Cerebellar nuclear complex (tissue), 1 donor: ENCODE measurements at places on chromosomes 12 and 14.
A peak's percentile ranks its signal among the peaks of the same experiment; 100 is the strongest.

DNA sequence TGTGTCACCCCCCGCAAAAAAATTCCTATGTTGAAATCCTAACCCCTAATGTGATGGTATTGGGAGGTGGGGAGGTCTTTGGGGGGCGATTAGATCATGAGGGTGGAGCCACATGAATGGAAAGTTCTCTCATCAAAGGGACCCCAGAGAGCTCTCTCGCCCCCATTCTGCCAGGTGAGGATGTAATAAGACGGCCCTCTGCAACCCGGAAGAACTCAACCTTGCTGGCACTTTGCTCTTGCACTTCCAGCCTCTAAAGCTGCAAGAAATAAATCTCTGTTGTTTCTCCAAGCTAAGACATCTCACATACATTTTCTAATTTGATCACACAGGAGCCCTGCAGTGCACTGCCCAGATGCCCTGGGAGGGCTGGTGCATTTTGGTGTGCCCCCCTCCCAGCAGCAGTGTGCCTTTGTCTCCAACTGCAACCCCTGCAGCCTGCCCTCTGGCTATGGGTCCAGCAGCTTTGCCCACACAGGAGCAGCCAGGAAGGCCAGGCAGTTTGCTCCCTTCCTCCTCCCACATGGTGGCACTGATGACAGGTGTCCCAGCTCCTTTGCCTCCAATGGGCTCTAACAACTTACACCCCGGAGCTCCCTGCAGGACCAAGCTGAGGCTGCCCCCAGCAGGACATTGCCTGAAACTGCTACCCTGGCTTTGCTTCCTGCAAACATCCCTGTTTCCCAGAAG, 59.3 kb downstream of the C14orf132 start:
- DNase-seq = peak; percentile 85

DNA sequence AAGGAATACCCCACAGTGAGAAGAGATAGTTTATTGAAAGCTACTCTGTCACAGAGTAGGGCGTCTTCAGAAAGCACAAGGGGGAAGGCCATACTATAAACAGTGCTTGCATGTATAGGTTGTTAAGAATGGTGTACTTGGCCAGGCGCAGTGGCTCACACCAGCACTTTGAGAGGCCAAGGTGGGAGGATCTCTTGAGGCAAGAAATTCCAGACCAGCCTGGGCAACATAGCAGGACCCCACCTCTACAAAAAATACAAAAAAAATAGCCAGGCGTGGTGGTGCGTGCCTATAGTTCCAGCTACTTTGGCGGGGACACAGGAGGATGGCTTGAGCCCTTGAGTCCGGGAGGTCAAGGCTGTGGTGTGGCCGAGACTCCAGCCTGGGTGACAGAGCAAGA, 38.0 kb upstream of the PAPOLA start:
- no peak for DNase-seq

GRCh38 chr12:3255057-3255456, 177.9 kb downstream of the TSPAN9 start:
- DNase-seq = no peak

DNA sequence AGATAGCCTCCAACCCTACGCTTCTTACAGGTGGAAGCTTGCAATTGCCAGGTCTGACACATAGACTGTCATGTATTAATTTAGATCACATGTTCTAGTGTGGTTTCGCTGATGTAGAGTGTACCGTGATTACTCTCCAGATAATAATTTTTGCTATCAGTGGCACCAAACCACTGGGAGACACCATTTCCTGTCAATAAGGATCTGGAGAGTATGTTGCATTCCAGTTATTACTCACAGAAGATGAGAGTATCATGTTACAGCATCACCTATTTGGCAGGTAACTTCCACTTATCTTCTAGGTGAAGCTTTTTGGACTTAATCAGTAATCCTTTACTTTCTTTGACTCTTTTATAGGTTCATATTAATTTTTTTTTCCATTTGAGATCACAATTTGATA, 147.2 kb downstream of the HELB start:
- DNase-seq = no peak

- no peak for DNase-seq
Measured at GRCh38 chr12:65100140-65100539, 21.0 kb downstream of the WIF1 start.

- DNase-seq = no peak
Measured at GRCh38 chr14:46322076-46322475, 329.5 kb downstream of the RPL10L start.

DNA sequence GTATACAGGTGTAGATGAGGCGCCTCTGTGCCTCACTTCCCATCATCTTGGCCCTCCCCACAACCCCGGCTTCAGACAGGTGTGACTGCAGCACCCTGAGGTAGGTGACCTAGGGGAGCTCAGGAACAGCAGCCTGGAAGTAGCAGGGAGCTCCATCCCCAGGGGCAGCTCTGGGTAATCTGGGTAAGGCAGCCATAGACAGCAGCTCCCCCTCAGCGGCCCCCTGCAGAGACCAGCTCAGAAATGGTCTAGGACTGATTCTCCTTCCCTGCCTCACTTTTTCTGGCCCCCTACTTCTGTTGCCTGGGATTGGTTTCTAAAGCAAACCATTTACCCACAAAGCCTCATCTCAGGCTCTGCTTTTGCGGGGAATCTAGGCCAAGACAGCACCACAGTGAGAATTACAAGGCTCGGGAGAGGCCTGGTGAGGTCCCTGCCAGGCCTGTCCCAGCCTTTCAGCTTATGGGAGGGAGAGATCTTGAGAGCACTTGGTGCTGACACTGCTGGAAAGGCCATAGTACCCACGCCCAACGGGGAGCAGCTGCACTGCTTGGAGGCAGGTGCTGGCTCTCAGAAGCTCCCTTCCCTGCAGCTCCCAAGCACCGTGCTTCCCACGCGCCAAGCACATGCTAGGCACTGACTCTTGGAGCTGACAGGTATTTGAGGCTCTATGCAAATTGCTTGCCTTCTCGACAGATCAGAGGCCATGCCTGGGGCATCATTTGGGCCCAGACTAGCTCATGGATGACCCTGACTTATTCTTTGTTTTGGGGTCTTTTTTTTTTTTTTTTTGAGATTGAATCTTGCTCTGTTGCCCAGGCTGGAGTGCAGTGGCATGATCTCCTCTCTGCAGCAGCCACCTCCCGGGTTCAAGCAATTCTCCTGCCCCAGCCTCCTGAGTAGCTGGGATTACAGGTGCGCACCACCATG, 45.1 kb upstream of the TRAF3 start:
- DNase-seq = no peak

GRCh38 chr14:96832351-96832750, 35.2 kb downstream of the VRK1 start:
- DNase-seq = no peak

- DNase-seq = no peak
Measured at GRCh38 chr12:114851981-114852380, 168.0 kb upstream of the TBX3 start.

GRCh38 chr12:54294152-54294952, 6.5 kb downstream of the NFE2 start:
- no peak for DNase-seq

DNA sequence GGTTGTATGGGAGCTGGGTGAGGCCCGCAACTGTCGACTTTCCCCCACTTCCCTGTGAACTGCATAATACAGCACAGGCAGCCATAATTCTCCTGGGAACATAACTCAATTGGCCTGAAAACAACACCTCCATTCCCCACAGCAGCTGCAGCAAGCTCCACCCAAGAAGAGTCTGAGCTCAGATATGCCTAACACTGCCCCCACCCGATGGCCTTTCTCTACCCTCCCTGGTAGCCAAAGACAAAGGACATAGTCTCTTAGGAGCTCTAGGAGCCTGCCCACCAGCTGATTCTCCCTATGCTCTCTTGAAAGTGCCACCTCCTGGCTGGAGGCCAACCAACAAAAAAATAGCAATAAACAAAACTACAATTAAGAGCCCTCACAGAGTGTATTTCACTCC, 542.7 kb upstream of the LMO3 start:
- DNase-seq = no peak

DNA sequence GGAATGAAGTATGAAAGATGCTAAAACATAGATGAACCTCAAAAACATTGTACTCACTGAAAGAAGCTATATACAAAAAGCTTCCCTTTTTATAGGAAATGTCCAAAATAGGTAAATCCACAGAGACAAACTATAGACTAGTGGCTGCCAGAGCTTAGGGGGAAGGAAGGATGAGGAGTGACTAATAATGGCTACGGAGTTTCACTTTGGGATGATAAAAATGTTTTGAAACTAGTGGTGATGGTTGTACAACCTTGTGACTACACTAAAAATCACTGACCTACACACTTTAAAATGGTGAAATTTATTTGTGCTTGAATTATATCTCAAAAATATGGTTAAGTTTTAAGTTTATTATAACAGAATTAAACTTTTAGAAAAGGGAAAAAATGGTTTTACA, 37.1 kb upstream of the AMN1 start:
- DNase-seq = no peak
